ENCODE measurements at places on chromosomes 16 and 17.

DNA sequence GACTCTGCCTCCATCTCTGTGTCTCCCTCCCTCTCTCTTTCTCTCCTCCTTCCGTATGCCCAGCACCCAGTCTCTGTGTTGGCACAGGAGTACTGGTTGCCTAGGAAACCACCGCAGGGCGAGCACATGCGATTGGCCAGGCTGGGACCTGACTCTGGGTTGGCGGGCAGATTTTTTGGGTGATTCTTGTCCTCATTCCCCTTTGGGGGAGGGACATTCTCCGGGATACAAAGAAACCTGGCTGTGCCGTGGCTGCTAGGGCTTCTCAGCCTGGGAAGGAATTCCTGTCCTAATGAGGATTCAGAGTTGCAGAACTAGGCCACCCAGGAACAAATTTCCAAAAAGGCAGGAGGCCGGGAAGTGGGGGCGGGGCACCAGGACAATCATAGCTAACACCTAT is 168.9 kb downstream of the SHISA9 start:
- DNase-seq: no peak

GRCh38 chr16:8375232-8375587 is 215.1 kb downstream of the TMEM114 start:
- DNase-seq: no peak

- DNase-seq: peak; percentile 66
Observed at GRCh38 chr17:7478276-7479212, 887 bp downstream of the ZBTB4 start.

DNA sequence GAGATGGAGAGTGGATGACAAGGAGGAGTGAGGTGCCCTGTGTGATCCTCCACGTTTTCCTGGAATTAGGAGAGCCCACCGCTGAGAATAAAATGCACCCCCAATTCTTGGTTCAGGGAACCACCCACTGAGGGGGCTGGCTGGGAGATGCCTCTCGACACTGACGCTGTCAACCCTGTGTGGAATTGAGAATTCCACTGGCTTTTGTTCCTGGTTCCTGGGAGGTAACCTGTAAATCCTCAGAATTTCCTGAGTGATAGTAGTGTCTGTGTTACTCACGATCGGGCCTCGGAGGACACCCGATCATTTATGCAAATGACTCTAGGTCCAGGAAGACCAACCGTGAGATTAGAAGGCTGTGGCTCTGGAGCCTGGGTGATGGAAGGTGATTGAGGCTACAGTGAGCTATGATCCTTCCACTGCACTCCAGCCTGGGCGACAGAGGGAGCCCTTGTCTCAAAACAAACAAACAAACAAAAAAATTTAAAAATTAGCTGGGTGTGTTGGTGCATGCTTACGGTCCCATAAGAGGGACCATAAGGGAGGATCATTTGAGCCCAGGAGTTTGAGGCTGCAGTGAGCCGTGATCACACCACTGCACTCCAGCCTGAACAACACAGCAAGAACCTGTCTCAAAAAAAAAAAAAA is 11.7 kb upstream of the PRPSAP1 start:
- no peak for DNase-seq

GRCh38 chr16:85348911-85349334 is 236.7 kb upstream of the CIBAR2 start:
- no peak for DNase-seq
